ENCODE measurements at places on chromosomes 16 and 17.

DNA sequence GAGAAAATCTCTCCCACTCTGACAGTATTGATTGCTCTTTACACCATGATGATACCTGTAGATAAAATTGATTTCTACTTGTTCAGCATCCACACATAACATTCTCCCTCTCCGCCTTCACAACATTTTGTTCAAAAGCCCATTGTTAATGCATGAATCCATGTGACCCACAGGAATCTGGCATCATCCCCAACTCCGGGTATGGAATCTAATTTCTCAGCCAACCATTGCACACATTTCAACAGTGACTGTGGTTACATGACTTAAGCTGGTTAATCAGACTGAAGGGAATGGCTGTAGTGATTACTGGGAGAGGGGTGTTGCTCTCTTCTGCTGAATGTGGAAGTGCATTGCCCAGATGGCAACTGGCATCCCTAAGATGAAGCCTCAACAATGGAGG lies 161.4 kb upstream of the C16orf82 start:
- DNase-seq, result no peak

DNA sequence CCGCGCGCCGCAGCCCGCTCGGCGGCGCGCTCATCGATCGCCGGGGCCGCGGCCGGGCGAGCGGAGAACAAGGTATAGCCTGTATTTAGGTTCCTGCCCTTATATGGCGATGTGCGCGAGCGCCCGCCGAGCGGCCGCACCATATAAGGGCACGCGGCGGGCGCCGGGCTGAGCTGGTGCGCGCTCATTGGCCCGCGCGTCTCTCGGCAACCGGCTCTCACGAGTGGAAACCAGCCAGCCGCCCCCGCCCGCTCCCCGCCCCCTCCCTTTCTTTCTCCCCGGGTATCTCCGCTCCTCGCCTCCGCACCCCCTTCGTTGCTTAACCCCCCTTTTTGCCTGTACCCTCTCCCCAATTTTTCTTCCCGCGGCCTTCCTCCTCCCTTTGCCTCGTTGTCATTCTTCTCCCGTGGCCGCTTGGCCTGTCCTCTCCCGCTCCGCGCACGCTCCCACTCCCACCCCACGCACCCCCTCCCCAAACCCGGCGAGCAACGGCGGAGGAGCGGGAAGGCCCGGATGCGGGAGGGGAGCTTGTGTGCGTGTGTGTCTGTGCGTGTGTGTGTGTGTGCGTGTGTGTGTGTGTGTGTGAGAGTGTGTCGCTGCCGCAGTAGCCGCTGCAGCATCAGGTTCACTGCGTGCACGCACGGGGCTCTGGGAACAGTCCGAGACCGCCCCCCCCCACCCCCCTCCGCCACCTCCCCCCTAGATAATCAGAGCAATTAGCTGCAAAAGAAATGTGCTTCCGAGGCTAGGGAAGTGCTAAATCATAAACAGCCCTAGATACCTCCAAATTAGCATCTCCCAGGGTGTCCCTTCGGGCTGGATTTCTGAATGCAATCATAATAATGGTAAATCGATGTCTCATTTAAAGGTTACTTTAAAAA lies 13.5 kb upstream of the CBX8 start:
- peak; percentile 84 for DNase-seq

DNA sequence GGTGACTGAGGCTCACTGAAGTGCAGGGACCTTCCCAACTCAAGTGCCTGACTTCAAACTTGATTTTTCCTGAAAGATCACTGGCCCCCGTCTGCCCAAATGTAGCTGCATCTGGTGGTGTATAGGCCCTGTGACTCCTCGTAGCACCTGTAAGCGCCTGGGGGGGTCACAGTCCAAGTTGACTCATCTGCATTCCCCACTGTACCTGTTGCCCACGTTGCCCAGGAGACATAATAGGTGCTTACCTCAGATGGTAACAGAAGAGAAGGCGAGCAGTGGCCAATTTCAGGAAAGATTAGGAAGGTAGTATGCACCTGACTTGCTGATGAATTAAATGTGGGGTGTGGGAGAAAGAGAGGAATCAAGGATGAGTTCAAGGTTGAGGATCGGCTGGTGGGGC lies 44.1 kb upstream of the EMP2 start:
- no peak for DNase-seq

DNA sequence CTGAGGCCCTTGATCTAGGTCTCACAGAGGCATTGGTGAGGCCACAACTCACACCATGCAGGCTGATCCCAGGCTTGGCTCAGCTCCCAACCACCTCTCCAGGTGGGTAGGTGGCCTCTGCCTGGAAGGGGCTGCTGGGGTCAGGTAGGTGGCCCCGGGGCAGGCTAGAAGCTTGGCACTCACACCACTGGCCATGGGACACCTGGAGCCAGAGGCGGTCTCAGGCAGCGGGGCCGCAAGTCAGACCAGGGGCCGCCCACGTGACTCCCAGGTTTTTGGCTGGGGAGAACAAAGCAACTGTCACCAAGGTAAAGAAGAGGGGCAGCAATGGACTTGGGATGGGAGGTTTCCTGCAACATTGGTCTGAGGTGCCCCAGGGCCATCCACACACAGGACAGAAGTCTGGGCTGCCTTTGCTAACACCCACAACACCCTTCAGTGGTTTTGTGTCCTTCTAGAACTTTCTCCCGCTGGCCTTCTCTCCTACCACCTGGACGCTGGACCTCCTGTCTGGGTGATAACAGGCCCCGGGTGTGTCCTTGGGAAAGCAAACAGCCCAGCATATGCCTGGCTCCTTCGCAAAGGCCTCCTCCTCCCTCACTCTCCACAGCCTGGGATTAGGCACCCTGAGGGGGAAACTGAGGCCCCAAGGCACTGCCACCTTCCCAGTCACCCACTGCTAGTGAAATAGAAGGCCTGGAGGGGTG lies 16.4 kb downstream of the C16orf74 start:
- DNase-seq, result no peak

- no peak for DNase-seq
Observed at GRCh38 chr17:7216242-7217112, 3.2 kb downstream of the DLG4 start.

GRCh38 chr17:78140169-78141051 lies 5.8 kb upstream of the C17orf99 start:
- peak; percentile 97 for DNase-seq

GRCh38 chr16:55779402-55780094 lies 53.3 kb downstream of the CES1 start:
- no peak for DNase-seq

GRCh38 chr16:84879569-84880487 lies 60.0 kb downstream of the CRISPLD2 start:
- DNase-seq, result no peak

GRCh38 chr17:41800601-41801373 lies 11.0 kb downstream of the P3H4 start:
- peak; percentile 23 for DNase-seq

- DNase-seq, result no peak
Observed at GRCh38 chr17:73896966-73897365, 252.7 kb upstream of the SDK2 start.

DNA sequence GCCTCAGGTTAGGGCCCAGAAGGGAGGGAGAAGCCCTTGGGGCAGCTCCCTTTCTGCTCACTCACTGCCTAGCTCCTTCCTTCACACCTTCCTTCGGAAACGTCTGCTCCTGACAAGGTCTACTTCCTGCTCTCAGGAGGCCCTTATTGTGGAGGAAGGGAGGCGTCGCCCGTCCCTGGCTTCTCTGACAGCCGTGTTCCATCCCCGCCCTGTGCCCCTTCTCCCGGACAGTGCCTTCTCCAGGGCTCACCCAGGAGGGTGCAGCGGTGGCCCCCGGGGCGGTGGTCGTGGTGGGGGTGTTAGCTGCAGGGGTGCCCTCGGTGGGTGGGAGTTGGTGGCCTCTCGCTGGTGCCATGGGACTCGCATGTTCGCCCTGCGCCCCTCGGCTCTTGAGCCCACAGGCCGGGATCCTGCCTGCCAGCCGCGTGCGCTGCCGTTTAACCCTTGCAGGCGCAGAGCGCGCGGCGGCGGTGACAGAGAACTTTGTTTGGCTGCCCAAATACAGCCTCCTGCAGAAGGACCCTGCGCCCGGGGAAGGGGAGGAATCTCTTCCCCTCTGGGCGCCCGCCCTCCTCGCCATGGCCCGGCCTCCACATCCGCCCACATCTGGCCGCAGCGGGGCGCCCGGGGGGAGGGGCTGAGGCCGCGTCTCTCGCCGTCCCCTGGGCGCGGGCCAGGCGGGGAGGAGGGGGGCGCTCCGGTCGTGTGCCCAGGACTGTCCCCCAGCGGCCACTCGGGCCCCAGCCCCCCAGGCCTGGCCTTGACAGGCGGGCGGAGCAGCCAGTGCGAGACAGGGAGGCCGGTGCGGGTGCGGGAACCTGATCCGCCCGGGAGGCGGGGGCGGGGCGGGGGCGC lies 231.9 kb downstream of the SEC14L1 start:
- peak; percentile 60 for DNase-seq

GRCh38 chr17:42347198-42347597 lies 41.0 kb downstream of the STAT3 start:
- no peak for DNase-seq

DNA sequence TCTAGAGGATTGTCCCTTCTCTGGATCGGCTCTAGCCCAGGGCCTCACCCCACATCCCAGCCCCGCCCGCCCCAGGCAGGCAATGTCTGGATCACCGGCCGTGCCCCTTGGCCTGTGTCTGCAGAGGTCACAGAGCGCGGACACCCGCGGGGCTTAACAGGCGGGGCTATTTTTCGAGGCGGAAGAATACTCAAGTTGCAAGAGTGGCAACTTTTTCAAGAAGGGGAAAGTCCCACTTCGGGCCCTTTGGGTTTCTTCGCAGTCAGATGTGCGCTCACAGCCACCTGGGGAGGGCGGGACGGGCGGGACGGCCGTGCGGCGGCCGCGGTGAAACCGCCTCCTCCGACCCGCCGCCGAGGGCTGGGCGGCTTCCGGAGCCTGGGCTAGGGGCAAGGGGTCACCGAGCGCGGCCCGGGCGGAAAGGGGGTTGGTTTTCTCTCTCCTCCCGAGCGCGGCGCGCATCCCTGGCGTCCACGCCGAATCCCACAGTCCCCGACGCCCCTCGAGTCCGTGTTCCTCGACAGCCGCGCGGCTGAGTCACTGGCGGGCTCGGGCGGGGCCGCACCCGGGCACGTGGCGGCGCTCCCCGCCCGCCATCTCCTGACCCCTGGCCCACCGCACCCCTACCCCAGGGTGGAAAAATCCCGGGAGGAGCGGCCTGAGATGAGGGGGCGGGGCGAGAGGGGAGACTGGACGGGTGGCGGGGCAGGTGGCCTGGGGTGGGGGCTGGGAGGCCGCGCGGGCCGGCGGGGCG lies 1.2 kb upstream of the PFN1 start:
- DNase-seq, result peak; percentile 85

DNA sequence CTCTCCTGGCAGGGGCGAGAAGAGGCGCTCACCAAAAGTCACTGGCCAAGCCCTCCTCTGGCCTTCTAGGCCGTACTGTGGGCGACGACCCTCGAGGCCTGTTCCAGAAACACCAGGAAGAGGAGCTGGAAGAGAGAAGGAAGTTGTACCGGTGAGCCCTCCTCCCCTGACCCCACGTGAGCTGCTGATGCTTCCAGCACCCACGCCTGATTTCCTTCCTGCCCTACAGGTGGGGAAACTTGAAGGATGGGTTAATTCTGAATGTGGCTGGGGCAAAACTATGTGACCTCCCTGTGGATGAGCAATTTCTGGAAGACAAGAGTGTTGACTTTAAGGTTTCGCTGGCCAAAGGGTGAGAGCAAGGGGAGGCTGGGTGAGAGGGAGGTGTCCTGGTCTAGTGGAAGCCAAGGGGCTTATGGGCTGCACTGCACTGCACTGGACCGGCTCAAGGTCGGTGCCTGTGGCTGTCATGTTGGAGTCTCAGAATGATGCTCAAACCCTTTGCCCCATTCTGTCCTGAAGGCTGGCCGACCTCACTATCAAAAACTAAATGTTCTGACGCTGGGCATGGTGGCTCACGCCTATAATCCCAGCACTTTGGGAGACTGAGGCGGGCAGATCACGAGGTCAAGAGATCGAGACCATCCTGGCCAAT lies 6.2 kb downstream of the C17orf100 start:
- no peak for DNase-seq

DNA sequence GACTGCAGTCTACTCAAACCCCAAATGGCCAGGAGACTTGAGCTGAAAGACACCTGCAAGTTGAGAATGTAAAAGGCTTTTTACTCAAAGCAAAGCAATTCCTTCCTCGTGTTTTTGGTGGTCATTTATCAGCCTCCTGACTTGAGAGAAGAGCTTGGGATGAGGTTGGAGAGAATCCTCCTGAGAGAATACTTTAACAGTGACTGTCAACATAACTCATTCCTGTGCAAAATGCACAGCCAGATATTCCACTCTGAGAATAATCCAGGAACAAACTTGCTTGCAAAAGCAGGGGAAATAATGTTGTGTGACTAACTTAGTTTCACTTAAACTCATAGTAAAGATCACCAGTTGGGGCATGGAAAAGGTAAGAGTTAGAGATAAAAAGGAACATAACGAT lies 53.4 kb downstream of the SNTB2 start:
- DNase-seq, result no peak

DNA sequence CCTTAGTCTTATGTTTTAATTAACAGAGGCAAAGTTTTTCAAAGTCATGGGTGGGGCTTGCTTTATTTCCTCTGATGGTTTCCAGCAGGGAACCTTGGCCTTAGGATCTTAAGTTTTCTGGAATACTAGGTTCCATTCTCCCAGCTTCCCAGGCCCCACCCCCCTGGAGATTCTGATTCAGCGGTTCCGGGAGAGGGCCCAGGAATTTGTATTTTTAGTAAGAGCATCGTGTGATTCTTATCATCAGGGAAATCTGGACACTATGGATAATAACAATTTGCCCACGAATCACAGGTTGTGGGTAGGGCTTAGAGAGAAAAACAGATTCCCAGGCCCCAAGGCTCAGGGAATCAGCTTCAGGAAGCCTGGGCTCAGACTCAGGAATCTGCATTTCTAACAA lies 263.6 kb downstream of the NTN1 start:
- no peak for DNase-seq

GRCh38 chr16:31421587-31421986 lies 6.6 kb downstream of the COX6A2 start:
- peak; percentile 41 for DNase-seq

DNA sequence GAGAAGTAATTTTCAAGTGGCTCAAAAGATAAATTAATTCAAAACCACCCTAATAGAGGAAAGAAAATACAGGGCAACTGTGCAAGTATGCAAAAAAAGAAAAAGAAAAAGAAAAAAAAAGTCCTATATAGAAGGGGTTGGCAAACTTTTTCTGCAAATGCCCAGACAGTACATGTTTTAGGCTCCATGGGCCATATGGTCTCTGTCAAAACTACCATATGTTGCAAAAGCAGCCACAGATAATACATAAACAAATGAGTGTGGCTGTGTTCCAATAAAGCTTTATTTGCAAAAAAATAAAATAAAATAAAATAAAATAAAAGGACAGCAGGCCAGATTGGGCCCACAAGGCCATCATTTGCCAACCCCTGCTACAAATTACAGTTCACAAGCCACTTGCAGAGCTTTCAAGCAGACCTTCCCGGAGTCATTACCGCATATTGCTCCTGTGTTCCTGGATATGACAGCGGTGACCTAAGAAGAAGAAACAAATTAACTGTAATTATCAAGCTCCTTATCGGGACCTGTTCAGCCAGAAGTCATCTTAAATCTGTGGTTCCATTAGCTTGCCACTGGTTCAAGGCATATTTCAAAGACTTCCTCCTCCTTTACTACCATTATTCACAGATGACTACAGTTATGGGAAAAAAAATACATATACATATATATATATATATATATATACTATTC lies 15.9 kb downstream of the ZC3H7A start:
- DNase-seq, result no peak

Data from CD4-positive, alpha-beta T cell treated with Interleukin-15 for 1 hour (primary cell).